ENCODE measurements at places on chromosomes 11 and 22. TPM values are rescaled to one million over a fixed set of nuclear protein-coding genes. Genes with fewer than 3 reads are reported as not detected.

SNRPD3 gene
- 261 TPM for total RNA-seq

C11orf52 gene
- total RNA-seq: not detected

RAB36 gene
- 3.0 TPM for total RNA-seq

CYB5R2 gene
- not detected for total RNA-seq

SCGB2A2 gene
- not detected for total RNA-seq

C11orf86 gene
- total RNA-seq: not detected

NAALAD2 gene
- 2.8 TPM for total RNA-seq

OR5B21 gene
- total RNA-seq: not detected

PANX2 gene
- total RNA-seq: 4.2 TPM

CBX7 gene
- 0.37 TPM for total RNA-seq

GRCh38 chr11:74570266-74571061 is 21.9 kb upstream of the POLD3 start:
- peak; percentile 49 for DNase-seq

- DNase-seq: no peak
These were observed 126.2 kb downstream of the ATG16L2 start for GRCh38 chr11:72940417-72940816.

GRCh38 chr11:102485095-102485722 is 32.6 kb upstream of the TMEM123 start:
- no peak for DNase-seq

DNA sequence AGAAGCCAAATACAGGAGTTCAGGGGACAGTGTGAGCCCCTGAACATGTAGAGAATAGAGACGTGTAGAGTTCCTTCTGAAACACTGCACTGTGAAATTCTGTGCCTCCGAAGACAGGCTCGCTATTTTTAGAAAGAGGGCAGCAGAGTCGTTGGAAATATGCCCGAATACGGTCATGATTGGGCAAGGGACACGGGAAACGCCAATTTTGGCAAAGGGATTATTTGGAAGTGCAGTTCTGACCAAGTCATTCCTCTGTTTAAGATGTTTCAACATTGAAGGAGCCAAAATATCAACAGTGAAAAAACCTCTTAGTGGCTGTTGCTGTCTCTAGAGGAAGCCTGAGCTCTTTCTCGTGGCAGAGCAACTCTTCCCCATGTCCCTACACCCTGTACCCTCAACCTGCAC is 9.5 kb upstream of the CBX6 start:
- DNase-seq: peak; percentile 68

- DNase-seq: no peak
These were observed 12.9 kb downstream of the RELT start for GRCh38 chr11:73389134-73389525.

GRCh38 chr11:67505605-67506396 is 638 bp upstream of the PITPNM1 start:
- peak; percentile 97 for DNase-seq

DNA sequence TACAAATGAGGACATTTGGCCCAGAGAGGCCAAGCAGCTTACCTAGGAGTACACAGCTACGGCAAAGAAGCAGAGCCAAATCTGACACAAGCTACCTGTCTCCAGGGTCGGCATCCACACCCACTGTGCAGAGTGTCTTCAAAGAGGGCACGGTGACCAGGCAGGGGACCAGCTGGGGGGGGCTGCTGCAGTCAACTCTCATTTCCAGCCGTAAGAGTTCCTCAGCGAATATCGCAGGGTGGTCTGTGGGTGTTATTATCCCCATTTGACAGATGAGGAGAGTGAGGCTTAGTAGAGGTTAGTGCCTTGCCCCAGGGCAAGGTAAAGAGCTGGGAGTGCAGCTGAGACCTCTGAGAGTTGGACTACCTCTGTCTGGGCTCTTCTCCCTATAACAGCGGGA is 7.1 kb upstream of the PPFIA1 start:
- no peak for DNase-seq

- peak; percentile 34 for DNase-seq
These were observed at the start of gene BTBD18 for GRCh38 chr11:57751676-57752253. TSS of gene BTBD18 (minus strand) at chr11:57751819. CDS start at chr11:57751188, 631 bp downstream.

DNA sequence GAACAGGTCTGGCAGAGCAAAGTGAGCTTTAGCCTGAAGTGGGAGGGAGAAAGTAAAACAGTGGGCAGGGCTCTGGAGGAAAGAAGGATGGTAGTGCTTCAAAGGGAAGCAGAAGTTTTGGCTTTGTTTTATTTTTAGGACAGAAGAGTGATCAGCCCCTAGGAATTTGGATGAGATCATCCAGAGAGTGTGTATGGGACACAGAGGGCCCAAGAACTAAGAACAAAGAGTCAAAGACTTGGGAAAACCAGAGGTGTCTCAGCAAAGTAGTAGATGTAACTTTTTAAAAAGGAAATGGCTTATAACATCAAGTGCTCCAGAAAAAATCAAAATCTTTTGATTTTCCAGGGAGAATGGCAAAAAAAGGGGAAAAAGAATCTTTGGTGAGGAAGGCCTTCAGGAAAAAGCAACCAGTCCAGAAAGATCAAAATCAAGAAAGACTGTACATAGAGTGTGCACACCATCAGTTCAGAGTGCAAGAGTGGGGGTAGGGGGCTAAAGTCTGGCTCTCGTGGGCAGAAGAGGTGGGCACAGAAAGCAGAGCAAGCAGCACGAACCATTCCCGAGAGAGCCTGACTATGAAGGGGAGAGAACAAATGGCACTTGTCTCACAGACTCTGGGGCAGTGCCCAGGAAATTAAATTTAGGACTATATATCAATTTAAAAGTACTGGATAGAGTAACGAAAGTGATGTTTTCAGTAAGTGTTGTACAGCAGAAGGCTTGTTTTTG is 30.0 kb downstream of the MAPK1 start:
- DNase-seq: peak; percentile 39

- DNase-seq: no peak
These were observed 13.3 kb downstream of the LDHAL6A start for GRCh38 chr11:18468961-18469360.

- DNase-seq: no peak
These were observed 19.9 kb downstream of the IL10RA start for GRCh38 chr11:118006153-118006534.

DNA sequence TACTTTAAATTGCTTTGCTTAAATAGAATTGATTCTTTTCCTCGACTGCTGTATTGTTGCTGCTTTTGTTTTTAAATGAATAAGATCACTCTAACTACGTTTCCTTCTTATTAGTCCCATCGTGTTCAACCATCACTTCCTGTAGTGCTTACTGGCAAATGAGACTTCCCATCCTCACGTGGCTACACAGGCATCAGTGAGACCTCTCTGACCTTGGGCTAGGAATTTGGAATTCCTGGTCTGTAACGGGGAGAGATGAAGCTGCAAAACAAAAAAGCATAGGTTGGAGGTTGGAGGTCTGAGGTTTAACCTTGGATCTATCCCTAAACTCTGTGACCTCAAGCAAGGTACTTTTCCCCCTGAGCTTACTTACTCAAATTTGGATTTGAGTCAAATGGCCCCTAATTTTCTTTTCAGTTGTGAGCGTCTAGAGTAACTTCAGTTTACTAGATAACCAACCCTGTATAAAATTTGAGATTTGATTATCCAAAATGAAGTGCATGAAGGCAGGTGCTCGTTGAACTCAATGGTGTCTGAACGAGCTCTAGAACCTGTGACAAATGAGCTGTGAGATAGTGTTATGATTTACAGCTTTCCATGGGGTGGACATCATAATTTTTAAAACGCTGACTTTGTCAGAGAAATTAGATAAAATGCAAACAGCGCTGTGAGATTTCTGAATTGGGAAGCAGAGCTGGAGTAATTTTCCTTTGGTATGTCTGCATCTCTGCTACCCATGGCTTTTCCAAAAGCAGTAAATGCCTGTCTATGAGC is 151.2 kb downstream of the DBX1 start:
- DNase-seq: no peak

DNA sequence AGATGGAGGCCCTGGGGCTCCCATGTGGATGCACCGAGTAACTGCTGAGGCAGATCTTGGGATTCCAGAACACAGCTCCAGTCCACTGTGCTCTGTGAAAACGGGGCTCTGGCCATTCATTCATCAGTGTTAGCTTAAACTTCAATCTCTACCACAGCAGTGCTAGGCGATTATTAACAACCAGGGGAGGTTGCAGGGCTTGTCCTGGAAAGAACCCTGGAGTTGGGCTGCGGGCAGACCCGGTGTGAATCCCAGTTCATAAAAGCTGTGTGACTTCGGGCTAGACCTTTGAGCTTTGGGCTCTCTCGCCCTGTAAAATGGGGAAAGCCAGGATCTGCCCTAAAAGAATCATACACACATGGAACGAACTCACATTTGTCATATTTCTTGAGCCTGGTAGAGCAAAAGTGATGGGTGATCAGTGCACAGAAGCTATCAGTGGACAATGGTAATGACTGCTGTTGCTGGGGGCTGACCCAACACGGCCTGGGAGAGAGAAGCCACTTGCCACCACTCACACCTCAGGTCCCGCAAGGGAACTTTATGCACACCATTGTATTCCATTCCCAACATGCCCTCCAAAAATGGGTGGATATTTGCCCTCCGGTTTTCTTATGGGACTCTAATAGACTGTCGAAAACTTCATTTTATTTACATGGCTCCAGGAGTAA is 15.6 kb upstream of the CRYBB3 start:
- DNase-seq: no peak

- DNase-seq: no peak
These were observed 703.3 kb upstream of the ANO5 start for GRCh38 chr11:21489416-21490115.

DNA sequence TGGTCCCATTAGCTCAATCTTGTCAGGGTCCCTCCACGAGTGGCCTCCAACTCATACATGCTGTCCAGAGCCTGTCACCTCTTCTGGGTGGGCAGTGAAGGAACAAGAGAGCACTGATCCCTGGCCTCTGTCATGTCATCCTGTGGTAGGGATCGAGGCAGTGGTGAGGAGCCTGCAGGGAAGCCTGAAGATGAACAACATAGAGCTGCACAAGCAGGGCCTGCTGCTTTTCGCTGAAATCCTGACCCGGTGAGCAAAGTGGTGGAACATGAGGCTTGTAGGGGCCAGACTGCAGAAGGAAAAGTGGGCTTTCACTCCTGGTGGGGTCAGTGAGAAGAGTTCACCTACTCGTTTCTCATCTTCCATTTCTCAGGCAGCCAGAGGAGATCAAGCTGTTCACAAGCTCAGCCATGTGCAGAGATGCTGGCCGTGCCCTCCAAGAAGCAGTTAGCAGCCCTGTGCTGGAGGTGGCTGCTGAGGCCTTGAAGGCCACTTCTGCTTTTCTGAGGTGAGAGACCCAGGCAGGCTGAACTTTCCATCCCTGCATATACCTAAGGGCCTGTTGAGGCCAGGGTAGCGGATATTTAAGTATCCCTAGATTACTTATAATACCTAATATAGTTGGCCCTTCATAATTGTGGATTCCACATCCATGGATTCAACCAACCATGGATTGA is 32.9 kb downstream of the MEI1 start:
- no peak for DNase-seq

- DNase-seq: no peak
These were observed 3.9 kb downstream of the OR8D4 start for GRCh38 chr11:123905826-123906225.

DNA sequence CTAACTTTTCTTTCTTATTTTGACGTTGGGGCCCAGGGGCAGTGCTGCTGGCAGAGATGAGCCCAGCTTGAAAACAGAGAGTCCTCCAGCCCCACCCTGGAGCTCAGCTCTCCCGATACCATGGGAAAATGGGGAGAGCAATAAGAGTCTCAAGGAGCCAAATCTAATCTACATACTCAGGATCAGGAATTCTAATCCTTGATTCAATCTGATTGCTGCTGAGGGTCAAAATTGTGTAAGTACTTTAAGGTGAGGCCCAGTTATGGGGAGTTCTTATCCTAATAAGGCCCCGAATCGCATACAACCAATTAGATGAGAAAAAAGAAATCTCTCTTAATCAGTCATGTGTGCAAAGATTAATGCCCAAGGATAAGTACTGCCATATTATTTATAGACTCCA is 202.9 kb downstream of the FAM76B start:
- no peak for DNase-seq

DNA sequence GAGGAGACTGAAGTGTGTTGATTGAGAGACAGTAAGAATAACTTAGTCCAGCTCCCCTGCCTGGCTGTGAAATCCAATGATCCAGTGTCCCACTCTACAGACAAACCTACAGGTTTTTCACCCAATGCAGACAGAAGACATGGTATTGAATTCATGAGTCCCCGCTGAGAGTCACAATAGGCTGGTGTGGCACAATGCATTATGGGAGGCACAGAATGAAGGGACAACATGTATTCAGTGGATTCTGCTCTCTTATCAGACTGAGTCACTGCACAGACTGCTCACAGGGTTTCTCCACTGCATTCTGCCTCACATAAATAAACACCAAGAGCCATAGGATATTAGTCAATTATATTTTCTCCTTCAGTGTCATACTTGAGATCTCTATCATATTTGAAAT is 55.2 kb upstream of the TOP3B start:
- DNase-seq: peak; percentile 9

GRCh38 chr22:22248878-22249277 is 4.3 kb downstream of the VPREB1 start:
- DNase-seq: no peak

GRCh38 chr11:27649800-27650199 is 50.5 kb downstream of the BDNF start:
- no peak for DNase-seq

- DNase-seq: no peak
These were observed 3.7 kb upstream of the MIEF1 start for GRCh38 chr22:39498368-39498767.

- no peak for DNase-seq
These were observed 4.4 kb upstream of the B3GNT6 start for GRCh38 chr11:77029829-77030228.

DNA sequence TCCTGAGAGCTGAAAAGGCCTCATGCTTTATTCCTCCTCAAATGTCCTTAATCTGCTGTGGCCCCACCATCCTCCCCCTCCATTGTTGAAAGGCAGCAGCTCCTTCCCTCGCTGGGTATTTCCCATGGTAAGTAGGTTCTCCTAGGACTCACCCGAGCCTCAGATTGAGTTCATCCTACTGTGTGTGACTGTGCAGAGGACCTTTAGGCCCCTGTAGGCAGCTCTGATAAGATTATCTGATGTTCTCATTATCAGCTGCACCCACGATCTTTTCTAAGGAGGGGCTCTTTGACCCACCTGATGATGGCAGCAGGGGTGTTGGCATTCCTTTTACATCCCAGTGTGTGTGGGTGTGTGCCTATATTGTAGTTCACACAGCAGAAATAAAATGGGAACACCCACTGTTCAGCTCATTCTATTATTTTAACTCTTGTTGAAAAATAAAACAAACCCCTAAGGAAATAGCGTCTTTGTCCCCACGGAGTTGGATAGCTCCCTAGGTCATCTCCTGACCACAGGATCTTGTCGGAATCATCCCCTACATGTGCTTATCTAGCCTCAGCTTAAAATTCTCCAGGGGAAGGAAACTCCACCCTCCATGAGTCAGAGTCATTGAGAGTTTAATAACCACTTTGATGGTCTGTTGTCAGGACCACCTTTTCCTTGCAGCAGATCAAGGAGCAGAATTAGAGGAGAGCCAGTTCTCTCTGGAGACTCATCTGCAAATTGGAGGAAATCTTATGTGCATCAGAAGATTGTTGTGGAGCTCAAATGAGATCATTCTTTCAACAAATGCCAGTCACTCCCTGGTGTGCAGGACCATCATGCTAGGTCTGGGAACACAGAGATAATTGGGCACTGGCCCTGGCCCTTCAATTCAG is 19.3 kb downstream of the ENDOD1 start:
- DNase-seq: no peak
